Panc1 (cell line): ENCODE measurements at places on chromosomes 4 and X. TPM values are rescaled to one million over a fixed set of nuclear protein-coding genes. Genes with fewer than 3 reads are reported as not detected.

MCUB gene
- 24.1 TPM for total RNA-seq

USP9X gene
- 44.4 TPM for total RNA-seq

CHRDL1 gene
- 0.08 TPM for total RNA-seq

SPANXA1 gene
- not detected for total RNA-seq

DNA sequence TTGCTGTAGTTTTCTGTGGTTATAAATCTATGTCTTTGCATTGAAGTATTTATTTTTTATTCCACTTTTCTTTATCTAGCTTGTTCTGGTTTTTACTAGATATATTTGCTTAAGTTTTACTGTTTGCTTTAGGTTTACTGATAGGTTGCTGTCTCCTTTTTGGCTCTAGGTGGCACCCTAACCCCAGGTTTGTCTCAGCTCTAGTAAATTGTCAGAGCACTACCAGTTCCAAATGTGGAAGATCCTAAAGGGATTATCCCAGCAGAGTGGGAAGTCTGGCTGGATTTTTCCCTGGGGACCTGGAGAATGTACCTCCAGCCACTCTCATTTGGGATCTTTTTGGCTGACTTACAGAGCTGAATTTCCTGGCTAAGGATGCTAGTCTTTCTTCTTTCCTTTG, 106.1 kb downstream of the PBDC1 start:
- no peaks in the 10 kb centered on the region for H3K36me3 ChIP-seq
- H3K27me3 ChIP-seq: no peaks in the 10 kb centered on the region
- no peak overlapping the region for H3K27ac ChIP-seq
- DNase-seq: peak; percentile 41
- no peak overlapping the region for H3K4me3 ChIP-seq

- H3K27ac ChIP-seq: peak overlapping the region; percentile 29; the same call in 1 of the 2 replicates
- H3K27me3 ChIP-seq: no peaks in the 10 kb centered on the region
- peaks cover 10% of the 10 kb centered on the region for H3K4me1 ChIP-seq
- DNase-seq: no peak
- H3K4me3 ChIP-seq: no peak overlapping the region
- no peaks in the 10 kb centered on the region for H3K36me3 ChIP-seq
These were observed 197.8 kb downstream of the PDGFC start for GRCh38 chr4:156773648-156774357.
